ENCODE measurements at places on chromosomes 7 and 10. TPM values are rescaled to one million over a fixed set of nuclear protein-coding genes. Genes with fewer than 3 reads are reported as not detected.
A peak's percentile ranks its signal among the peaks of the same experiment; 100 is the strongest.

- no peak for DNase-seq
Observed at GRCh38 chr7:75055830-75056772, 17.5 kb downstream of the RCC1L start.

Gene TFPI2
- polyA plus RNA-seq: 24.5 TPM

Gene PPP3CB
- polyA plus RNA-seq: 18.6 TPM

Gene AGMO
- polyA plus RNA-seq: 0.19 TPM

Gene GPR26
- polyA plus RNA-seq: not detected

Gene NUTM2E
- 0.40 TPM for polyA plus RNA-seq

- no peak for DNase-seq
Observed at GRCh38 chr7:116592445-116592844, 67.6 kb downstream of the CAV1 start.

GRCh38 chr7:98303906-98304305, 22.4 kb downstream of the BRI3 start:
- no peak for DNase-seq

DNA sequence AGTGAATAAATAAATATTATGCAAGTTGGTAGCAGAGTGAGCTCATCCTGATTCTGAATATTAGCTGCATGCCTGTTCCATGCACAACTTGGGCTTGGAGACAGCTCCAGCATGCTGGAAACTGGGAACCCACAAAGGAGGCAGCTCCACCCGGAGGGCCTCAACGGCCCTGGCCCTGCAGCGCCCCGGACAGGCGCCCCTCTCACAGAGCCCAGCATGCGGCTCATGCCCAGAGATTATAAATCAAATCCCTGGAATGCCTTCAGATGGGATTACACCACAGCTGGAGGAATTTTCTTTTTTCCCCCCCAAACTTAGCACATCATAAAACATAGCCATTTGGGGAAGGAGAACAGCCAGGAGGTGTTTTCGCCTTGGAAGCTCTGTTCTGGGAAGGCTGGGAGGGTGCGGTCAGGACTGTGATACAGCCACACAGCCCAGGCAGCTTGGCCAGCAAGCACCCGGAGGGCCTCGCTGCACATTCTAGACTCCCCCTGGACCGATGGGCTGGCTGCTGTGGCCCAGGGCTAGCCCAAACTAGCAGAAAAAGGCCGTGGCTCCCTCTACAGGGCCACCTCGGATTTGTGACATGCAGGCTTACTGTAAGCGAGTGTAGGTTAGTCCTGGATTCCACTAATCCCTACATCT, 102.4 kb downstream of the PTPN20 start:
- no peak for DNase-seq

DNA sequence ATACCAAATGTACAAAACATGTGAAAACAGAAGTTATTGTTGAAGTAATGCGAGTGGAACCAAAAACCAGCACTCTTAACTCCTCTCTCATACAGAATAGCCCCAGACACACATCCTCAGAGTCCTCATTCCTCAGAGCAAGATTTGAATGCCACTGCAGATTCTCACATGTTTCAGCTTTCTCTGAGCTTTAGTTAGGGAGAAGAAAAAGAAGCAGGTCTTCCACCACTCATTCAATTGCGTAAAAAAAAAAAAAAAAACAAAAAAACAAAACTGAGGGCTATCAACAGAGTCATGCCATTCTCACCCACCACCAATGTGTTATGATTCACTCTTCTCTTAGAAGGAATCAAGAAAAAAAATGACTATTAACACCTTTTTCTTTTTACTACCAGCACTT, 287.7 kb downstream of the IPMK start:
- DNase-seq: no peak

DNA sequence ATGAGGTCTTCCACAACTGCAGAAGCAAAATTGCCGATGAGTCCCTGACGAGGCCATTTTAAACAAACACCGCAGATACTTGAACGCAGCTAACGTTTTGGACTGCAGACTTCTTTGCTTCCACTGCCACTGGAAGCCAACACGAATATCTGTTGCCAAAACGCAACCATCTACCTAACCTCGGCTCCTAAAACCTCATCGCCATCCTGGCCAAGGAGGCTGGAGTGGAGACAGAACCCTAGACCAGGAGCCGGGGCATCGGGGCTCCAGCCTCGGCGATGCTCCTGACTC, 493 bp downstream of the WDR91 start:
- no peak for DNase-seq

DNA sequence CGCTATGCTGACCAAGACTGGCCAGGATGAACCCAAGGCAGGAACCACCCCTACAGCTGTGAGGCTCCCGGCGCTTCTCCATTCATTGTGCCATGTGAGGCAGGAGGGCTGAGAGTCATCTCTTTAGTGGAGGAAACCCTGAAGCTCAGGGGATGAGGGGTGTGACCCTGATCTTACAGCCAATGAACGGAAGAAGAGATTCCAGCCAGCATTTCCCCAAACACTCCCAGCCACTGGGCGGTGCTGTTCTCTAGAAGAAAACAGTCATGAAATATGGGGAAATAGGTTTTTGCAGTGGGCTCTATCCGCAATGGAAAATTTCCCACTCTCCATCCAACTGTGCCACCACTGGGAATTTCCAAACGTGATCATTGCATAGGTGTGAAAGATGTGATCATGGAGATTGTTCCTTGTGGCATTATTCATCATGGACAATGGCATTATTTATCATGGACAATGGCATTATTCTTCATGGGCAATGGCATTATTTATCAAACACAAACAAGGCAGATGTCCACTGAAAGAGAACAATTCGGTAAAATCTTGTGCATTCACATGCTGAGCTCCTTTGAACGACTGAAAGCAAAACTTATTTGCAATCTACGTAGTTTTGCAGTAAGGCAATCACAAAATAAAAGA, 14.0 kb upstream of the SLC18A2 start:
- DNase-seq: no peak

DNA sequence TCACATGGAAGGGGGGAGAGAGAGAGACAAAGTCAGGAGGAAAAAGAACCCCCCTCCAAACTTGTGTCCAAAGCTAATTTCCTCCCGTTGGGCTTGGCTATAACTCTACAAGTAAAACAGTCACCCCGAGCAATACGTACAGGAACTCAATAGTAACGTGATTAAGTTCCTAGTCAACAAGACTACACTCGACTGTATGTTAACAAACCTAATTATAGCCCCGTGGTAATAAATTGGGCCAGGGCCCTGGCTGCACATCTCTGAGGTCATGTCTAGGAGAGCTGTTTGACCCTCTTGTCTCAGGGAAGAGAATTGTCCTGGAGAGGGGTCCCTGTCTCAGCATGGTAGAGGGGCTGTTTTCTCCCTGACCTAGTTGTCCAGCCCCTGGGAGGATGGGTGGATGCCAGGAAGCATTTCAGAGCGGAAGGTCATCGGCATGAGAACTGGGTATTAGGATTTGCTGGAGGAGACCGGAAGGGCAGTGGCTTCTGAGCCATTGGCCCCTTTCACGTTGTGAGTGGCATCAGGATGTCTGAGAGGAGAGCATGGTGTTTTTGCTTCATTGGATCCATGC, 60.2 kb upstream of the COMTD1 start:
- DNase-seq: no peak

DNA sequence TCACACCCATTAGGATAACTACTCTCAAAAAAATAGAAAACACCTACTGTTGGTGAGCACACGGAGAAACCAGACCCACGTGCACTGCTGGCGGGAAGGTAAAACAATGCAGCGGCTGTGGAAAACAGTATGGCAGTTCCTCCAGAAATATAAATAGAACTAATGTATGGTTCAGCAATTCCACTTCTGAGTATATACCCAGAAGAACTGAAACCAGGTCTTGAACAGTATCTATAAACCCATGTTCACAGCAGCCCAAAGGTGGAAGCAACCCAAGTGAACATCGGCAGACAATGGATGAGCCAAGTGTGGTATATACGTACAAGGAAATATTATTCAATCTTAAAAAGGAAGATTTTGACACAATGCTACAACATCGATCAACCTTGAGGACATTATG, 164.7 kb downstream of the ZMYND11 start:
- no peak for DNase-seq

DNA sequence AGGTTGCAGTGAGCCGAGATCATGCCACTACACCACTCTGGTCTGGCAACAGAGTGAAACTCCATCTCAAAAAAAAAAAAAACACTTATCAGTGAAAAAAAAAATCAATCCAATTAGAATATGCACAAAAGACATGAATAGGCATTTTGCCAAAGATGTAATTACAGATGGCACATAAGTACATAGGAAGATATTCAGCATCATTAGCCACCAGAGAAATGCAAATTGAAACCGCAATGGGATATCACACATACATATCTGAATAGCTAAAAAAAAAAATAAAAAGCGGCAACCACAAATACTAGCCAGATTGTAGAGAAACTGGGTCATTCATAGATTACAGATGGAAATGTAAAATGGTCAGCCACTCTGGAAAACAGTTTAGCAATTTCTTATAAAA, 1310.8 kb downstream of the XPNPEP1 start:
- no peak for DNase-seq

Gene RELN
- 0.08 TPM for polyA plus RNA-seq

Gene ZNF488
- not detected for polyA plus RNA-seq

DNA sequence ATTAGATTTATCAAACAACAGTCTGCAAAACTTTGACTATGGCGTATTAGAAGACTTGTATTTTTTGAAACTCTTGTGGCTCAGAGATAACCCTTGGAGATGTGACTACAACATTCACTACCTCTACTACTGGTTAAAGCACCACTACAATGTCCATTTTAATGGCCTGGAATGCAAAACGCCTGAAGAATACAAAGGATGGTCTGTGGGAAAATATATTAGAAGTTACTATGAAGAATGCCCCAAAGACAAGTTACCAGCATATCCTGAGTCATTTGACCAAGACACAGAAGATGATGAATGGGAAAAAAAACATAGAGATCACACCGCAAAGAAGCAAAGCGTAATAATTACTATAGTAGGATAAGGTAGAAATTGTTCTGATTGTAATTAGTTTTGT, 31.4 kb downstream of the LRRC17 start:
- no peak for DNase-seq

DNA sequence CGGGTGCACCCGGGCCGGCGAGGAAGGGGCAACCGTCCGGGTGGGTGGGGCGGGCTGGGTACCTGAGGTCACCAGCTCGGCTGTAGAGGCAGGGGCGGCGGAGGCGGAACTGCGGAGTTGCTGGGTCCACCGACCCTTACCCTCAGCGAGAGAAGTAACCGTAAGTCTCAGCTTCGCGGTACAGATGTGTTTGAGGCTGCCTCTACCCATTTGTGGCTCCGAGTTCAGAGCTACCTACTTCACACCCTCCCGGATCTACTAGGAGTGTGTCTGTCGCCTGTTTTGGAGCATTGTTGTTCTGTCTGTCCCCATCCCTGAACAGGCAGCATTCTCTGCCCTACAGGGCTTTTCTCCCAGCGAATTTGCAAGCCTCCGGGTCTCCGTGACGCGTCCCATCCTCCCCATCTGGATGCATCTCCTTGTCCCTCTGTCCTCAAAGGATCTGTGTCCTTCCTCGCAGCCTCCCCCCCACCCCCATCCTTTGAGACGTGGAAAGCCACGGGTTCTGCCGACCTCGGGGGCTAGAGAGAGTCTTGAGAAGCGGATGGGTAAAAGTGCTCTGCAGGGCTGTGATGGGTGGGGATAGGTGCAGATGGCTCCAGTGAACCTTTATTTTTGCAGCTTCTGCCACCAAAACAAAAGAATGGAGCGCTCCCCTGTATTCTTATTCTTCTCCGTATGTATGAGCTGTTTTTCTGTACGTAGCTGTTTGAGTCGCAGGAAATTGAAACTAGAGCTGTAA, 757 bp downstream of the ANKIB1 start:
- no peak for DNase-seq

GRCh38 chr10:124131172-124131571, 37.8 kb upstream of the CHST15 start:
- DNase-seq: no peak

DNA sequence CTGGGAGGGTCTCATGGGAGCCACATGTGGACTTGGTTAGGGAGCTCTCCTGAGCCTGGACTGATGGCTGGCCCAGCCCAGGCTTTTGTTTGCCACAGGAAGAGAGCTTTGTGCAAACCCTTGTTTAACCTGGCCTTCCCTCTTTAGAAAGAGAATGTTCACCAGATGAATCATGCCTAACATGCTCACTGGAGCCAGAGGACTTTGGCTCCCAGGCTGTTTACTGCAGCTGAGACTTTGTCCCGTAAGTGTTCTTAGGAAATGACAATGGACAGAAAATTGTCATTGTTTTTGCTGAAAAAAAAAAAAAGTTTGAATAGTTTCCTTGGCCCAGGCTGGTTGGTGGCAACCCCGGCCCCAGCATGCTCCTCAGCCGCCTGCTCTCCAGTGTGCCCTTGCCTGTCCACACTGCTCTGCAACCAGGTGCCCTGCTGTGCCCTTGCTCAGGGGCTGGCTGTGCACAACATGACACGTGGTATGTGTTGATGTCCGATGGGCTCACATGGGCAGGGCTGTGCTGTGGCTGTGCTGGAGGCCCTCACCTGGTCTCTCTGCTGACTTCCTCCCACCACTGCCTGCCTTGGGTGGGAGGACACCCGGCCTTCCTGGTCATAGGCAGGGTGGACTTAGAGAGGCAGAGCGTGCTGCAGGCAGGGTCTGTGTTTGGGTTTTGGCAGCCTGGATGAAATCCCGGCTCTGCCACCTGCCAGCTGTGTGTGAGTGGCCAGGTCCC, 215.3 kb upstream of the ZNF32 start:
- peak; percentile 60 for DNase-seq

Gene TRIL
- polyA plus RNA-seq: 0.28 TPM

Gene PTER
- 5.2 TPM for polyA plus RNA-seq

- DNase-seq: no peak
Observed at GRCh38 chr7:116978006-116978405, 24.7 kb downstream of the ST7 start.

Gene TACR2
- 0.14 TPM for polyA plus RNA-seq

GRCh38 chr7:5634107-5634950, 147.1 kb downstream of the RNF216 start:
- no peak for DNase-seq

DNA sequence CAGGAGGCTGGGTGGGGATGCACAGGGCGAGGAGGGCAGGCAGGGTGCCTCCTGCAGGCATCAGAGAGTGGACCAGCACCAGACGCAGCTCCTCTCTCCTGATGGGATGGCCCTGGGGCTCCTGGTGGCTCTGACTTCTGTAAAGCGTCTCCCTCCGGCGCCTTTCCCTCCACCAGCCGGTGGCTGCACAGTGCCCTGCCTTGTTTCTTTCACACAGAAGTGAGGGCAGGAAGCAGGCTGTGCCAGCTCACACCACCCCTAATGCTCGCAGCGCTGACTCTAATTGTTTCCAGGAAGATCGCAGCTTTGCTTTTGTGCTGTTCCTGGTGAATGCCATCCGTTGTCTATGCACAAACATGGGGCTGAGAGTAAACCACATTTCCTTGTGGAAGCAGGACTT, 152.3 kb upstream of the LANCL2 start:
- no peak for DNase-seq

Gene CRHR2
- 0.66 TPM for polyA plus RNA-seq

- no peak for DNase-seq
Observed at GRCh38 chr10:77927402-77928246, 1.1 kb upstream of the DLG5 start.

- DNase-seq: no peak
Observed at GRCh38 chr7:147885869-147886268, 704.7 kb upstream of the C7orf33 start.

GRCh38 chr7:132528695-132529094, 47.6 kb downstream of the PLXNA4 start:
- DNase-seq: no peak

- DNase-seq: no peak
Observed at GRCh38 chr10:21976739-21977138, 26.8 kb downstream of the DNAJC1 start.

GRCh38 chr10:86218160-86218559, 148.4 kb downstream of the GRID1 start:
- DNase-seq: no peak

Data from pancreas (tissue), 10 donors.